ENCODE measurements at places on chromosomes 16 and 17.
A peak's percentile ranks its signal among the peaks of the same experiment; 100 is the strongest.

- no peak for DNase-seq
Measured at GRCh38 chr17:7382901-7383300, 2.0 kb downstream of the TNK1 start.

DNA sequence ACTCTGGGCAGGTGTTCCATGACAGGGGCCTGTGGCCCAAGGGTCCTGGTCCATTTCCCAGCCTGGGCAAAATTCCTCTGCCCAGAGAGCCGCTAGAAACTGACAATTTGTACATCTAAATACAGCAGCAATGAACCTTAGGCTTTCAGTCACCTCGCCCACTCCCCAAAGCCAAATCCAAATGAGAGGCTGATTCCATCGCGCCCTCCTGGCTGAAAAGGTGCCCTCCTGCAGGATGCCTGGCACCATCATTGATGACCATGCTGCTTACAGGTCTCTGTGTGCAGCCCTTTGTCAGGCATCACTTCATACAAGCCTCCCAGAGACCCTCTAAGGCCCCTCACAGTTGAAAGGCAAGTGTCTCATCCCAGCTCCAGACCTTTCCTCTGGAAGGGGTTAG lies 114.7 kb downstream of the C16orf78 start:
- no peak for DNase-seq

- no peak for DNase-seq
Measured at GRCh38 chr16:66746682-66747081, 4.7 kb downstream of the DYNC1LI2 start.

- peak; percentile 71 for DNase-seq
Measured at GRCh38 chr16:29848420-29849297, 14.4 kb downstream of the CDIPT start.

DNA sequence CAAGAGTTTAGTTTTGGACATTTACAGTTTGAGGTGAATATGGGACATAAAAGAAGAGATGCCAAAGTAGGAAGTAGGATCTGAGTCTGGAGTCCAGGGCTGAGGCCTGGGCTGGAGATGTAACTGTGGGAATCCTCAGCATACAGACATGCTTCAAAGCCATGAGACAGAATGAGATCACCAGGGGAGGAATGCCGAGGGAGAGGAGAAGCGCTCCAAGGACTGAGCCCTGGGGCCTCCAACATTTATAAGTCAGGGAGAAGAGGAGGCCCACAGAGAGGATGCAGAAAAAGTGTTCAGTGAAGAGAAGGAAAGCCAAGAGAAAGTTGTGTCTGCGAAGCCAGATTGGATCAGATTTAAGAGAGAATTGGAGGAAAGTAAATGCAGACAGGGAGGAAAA lies 277.5 kb upstream of the MYOCD start:
- DNase-seq, result no peak

DNA sequence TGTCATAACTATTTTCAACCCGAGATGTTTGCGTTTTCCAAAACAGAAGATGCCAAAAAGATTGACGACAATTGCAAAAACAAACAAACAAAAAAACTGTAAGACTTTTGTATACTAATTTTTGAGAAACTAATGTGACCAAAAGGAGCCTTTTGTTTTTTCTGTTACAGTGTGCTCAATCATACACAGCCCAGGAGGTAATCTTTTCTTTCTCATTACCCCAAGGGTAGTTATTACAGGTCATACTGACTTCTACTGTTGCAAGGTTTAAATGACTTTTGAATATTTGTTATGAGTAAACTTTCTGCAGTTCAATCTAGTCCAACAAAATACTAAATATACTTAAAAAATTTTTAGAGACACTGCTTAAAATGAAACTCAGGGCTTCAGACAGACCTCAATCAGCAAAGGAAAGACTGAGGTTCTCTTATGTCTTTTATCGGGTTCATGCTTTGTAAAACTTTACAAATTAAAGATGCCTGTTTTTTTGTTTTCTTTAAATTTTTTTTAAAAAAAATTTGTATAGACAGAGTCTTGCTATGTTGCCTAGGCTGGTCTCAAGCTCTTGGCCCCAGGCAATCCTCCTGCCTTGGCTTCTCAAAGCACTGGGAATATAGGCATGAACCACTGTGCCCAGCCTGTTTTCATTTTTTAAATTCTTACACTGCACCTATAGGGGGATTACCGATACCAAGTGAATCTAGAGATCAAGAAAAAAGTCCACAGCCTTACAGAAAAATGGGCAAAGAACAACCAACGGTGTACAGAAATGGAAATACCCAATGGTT lies 47.6 kb downstream of the SPOP start:
- DNase-seq, result no peak

GRCh38 chr16:49914657-49915056 lies 58.7 kb upstream of the ZNF423 start:
- DNase-seq, result no peak

Data from activated CD4-positive, CD25-positive, alpha-beta regulatory T cell (primary cell).